ENCODE measurements at places on chromosomes 5 and 9. TPM values are rescaled to one million over a fixed set of nuclear protein-coding genes. Genes with fewer than 3 reads are reported as not detected.

The FOXD4 gene
- total RNA-seq = 0.43 TPM

The SGCD gene
- total RNA-seq = 15.1 TPM

The SLC45A2 gene
- total RNA-seq = not detected

The PLAC8L1 gene
- total RNA-seq = not detected

The CACNA1B gene
- total RNA-seq = 0.43 TPM

The INSL4 gene
- not detected for total RNA-seq

The SPINK1 gene
- total RNA-seq = 0.32 TPM

The SLC6A19 gene
- not detected for total RNA-seq

The SLC44A1 gene
- total RNA-seq = 22.5 TPM

The TNPO1 gene
- total RNA-seq = 412 TPM

The PPP3R2 gene
- total RNA-seq = not detected

The PHYHD1 gene
- 11.9 TPM for total RNA-seq

The OMD gene
- total RNA-seq = not detected

The WDR31 gene
- total RNA-seq = 0.32 TPM

The SAXO1 gene
- not detected for total RNA-seq

The PCDHB13 gene
- total RNA-seq = 0.32 TPM

The TMEM174 gene
- total RNA-seq = not detected

The PDCD1LG2 gene
- 59.6 TPM for total RNA-seq

The TMEM232 gene
- 1.3 TPM for total RNA-seq

The FCN2 gene
- total RNA-seq = not detected

The EFNA5 gene
- total RNA-seq = 6.5 TPM

The SLC36A2 gene
- total RNA-seq = not detected

The LCN15 gene
- not detected for total RNA-seq

The GABRA1 gene
- total RNA-seq = not detected

The EDIL3 gene
- 108 TPM for total RNA-seq
